ENCODE measurements at places on chromosomes 11 and 22.

DNA sequence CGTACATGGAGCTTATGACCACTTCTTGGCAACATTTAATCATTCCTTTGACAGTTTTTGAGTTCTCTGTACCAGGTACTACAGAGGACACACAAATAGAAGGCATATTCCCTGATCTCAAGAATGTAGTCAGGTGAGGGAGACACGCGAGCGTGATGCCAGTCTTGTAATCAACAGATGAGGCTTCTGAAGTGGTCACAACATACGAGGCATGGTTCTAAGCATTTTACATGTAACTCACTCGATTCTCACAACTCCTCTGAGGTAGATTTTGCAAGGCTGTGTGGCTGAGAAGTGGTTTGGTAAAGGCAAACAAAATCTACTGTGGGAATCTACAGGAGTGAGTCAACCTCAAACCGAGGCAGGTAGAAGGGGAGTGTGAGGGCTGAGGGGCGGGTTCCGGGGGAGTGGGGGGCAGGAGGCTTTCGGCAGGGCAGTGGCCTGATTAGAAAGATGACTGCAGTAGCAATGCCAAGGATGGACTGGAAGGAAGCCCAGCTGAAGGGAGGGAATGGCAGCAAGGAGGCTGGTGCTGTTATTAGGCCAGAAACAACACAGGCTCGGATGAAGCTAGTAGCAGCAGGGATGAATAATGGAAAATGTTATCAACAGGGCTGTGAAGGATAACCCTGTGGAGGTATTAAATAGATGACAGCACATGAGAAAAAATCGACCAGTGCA lies 63.8 kb downstream of the ST14 start:
- no peak for DNase-seq

GRCh38 chr11:90223248-90223585 lies 368 bp upstream of the CHORDC1 start:
- DNase-seq, result no peak

DNA sequence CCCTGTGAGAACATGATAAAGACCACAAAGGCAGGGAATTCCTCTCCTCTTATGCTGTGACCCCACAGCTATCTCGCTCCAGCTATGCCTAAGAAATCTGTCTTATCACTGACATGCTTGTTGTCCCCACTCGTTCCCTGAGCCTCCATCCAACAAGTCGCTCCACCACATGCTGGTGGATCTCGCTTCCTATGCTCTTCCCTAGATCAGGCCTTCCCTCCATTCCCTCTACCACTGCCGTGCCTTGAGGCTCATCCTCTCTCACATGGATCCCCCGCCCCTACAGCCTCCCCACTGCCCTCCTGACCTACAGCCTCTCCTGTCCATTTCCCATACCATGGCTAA lies 1.4 kb upstream of the DGAT2 start:
- DNase-seq, result no peak

- peak; percentile 74 for DNase-seq
These were observed 4.9 kb downstream of the LTO1 start for GRCh38 chr11:69670158-69670845.

- DNase-seq, result no peak
These were observed 63.8 kb upstream of the WNT7B start for GRCh38 chr22:46040471-46041465.

All from activated CD4-positive, alpha-beta T cell treated with anti-CD3 and anti-CD28 coated beads for 48 hours (primary cell).